ENCODE measurements at places on chromosomes 4 and X.

DNA sequence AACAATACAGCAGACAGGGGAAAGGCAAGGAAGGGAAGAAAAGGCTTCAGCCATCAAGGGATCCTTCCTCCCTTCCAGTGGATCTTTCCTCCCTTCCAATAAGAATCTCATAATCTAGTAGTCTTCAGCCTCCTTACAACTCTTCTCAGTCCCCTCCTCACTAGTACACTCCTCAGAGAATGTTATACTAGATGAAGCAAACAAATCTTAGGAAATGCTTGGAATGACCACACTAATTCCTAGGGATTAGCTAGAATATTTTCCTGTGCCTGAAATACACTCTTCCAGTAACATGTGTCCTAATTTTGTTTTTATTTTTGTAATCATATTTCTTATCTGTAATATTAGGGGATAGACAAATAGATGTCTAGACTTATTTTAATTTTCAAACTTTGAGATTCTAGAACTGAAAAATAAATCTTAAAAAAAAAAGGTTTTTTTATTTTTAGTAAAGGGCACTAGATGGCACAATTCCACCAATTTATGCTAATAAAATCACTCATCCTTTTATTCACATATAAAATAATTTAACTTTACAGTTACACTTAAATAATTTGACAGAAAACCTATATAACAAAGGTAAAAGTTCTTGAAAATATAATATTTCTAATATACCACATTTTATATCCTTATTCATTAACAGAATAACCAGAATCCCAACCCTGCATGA is 7.0 kb upstream of the STPG2 start:
- DNase-seq, result peak; percentile 16

- peak; percentile 61 for DNase-seq
Observed at GRCh38 chrX:97909245-97909644, 1025.5 kb downstream of the RPA4 start.

- DNase-seq, result no peak
Observed at GRCh38 chrX:17580539-17581152, 156.6 kb upstream of the SCML1 start.

DNA sequence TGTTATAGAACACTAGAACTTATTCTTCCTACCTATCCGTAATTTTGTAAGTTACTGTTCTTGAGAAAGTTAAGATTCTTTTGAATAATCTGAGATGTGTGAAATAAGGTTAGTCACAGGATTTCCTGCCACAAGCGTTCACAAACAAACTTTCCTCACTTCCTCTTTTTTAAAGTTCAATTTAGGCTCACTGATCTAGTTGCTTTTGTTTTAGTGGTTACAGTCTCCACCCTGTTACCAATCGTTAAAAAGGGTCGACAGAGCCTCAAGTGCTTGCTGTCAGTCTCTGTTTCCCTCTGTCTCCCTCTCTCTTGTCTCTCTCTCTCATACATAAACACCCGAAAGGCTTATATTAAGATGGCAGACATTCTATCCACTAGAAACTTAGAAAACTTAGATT is 35.9 kb upstream of the STK26 start:
- peak; percentile 67 for DNase-seq

DNA sequence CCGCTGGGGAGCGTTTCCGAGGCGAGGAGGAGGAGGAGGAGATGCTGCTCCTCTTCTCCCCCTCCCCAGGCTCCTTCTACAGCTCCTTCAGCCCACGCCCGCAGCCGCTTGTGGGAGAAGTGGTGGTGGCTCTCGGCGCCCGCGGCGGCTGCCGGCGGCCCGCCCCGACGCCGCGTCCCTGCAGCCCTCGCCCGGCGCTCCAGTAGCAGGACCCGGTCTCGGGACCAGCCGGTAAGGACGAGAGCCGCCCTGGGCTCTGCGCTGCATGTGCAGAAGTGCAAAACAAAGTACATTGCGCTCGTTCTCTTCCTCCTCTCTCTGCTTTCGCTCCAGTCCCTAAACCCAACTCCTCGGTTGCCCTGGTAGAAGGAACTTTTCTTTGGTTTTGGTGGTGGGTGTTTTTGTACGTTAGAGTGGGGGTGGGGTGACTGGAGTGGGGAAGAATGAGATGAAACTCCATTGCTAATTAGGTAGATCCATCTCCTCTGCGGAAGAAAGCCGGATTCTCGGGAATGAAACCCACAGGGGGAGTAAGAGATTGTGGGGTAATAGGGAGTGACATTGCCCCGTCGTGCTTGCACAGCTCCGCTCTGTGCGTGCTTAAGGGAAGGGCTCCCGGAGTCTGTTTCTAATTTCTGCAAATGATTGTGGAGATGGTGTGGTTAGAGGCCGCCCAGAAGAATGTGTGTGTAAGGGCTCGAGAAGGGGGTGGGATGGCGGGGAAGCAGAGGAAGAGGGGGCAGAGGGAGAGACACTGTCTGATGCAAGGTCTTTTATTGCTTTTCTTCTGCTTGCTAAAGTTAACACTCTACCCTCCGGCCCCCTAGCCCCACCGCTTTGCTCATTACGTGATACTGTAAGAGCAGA is 677 bp downstream of the PTPN13 start:
- peak; percentile 23 for DNase-seq

DNA sequence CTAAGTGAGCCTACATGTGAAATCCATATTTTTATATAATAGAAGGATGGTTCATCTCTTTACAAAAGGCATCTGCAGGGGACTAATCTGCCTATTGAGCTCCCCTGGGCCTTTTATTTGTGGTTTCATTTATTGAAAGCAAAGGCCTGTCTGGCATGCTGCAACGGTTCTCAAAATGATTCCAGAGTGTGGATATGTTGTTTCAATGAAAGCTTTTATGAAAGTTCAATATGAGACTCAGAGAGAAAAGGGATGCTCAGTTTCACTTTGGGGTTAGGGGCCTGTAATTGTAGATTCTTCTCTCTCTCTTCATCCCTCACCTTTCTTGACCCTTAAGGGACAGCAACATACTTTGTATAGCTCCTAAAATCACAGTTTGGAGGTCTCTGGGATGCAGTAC is 204.2 kb upstream of the CASK start:
- no peak for DNase-seq

GRCh38 chrX:76893930-76894329 is 466.4 kb downstream of the MAGEE1 start:
- DNase-seq, result no peak

GRCh38 chr4:168995537-168996295 is 14.3 kb downstream of the CBR4 start:
- DNase-seq, result peak; percentile 12

DNA sequence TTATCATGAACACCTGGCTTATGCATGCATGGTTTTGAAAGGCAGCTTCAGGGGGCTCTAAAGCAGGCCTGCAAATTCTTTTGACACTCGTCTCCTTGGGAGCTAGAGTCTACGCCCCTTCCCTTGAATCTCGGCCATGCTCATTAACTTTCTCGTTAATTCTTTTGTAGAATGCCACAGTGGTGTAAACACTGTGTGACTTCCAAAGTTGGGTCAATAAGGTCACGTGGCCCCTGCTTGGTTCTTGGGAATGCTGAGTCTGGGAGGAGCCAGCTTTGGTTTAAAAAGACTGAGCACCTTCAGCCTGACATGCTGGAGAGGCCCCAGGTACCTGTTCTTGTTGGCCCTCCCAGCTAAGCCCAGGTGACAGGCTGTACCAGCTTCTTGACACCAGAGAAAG is 228.4 kb downstream of the DHRSX start:
- DNase-seq, result no peak

DNA sequence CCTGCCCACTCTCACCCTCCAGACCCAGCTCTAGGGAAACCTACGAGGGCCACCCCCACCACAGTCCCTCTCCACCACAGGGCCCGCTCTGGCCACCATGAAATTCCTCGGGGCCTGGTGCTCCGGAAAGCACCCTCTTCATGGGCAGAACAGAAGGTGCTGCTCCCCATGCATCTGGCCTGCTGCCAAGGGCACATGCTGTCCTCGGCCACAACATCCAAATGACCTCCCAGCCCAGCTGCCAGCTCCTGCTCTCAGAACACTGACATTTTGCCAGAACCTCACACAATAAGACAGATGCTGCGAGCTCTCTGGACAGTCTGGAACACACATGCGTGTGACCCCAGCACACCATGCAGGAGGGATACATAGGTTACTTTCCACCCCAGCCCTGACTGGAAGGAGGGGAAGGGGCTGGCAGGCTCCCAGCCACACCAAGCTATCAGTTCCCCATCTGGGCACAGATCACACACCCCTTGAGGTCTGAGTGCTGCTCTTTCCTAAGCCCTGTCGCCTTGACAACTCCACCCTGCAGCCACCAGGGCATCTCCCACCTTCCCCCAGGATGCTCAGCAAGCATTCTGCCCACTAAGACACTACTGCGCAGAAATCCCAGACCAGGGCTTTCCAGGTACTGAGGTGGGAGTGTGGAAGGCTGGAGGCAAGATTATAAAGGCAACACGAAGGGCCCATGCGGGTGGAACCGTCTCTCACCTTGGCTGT is 5.8 kb downstream of the CCNQ start:
- no peak for DNase-seq

DNA sequence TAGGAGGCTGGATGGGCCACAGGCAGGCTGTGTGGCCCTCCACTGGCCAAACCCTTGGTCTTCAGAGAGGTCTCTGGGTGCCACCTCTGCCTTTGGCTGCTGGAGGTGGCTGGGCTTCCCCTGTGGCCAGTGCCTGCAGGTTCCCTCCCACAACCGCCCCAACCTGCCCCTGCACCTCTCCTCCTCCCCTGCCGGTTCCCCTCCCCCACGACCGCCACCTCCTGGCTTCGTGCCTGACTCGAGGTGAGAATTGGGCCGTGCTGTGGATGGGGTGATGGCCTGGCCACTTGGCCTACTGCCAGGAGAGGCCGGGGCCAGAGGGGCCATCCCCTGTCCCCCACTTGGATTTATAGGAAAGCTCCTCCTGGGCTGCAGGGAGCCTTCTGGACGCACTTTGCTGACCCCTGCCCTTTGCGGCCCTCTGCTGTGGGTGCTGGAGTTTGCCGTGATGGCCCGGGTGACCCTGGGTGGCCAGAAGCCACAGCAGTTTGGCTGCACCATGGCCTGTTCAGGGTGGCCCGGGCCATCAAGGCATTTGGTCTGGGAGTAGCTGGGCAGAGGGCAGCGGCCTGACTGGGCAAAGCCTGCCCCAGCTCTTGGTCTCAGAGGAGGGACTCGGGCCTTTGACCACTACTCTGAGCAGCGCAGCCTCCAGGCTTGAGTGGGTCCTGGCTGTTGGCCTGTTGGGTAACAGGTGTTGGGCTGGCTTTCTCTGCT is 3.8 kb downstream of the NAT8L start:
- DNase-seq, result no peak

DNA sequence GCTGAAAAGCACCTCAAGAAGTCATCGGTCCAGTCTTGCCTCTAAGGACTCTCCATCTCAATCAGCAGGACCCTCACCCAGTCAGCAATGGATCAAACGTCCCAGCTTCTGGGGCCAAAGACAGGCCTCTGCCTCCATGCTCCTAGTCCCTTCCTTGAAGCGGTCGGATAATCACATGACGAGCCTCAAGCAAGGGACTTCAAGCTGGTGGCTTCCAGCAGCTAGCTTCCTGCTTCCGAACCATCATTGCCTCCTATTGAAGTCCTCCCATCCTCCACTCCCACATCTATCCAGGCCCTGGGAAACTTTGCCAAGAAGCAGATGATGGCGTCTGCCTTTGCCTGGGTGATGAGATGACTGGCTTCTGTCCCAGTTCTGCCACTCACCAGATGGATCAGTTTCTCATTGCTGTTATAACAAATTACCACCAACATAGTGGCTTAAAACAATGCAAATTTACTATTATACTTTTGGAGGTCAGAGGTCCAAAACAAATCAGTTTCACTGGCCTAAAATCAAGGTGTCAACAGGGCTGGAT is 135.2 kb upstream of the MAMLD1 start:
- no peak for DNase-seq

GRCh38 chr4:183738961-183739360 is 79.9 kb downstream of the TRAPPC11 start:
- no peak for DNase-seq

GRCh38 chrX:57573754-57574153 is 18.1 kb upstream of the ZXDB start:
- DNase-seq, result peak; percentile 10
